ENCODE measurements at places on chromosomes 3 and 15.

GRCh38 chr3:42031808-42032480 is 59.2 kb upstream of the TRAK1 start:
- no peak for DNase-seq

DNA sequence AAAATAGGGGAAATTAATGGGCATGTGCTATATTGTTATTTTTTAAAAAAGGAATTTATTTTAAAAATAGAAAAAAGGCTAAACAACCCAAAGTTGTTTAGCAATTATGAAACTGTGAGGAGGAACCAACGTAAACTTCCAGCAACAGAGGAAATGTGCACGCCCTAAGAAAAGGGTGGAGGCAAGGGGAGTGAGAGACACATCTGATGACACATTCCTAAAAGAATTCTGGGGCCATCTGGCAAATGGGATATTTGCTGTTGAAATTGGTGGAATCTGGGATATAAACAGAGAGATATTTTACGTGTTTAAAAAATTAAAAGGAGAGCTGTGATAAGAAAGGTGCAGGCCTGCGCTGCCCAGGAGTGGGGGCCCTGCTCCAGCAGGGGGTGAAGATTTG is 50.8 kb upstream of the MUC13 start:
- DNase-seq: no peak

DNA sequence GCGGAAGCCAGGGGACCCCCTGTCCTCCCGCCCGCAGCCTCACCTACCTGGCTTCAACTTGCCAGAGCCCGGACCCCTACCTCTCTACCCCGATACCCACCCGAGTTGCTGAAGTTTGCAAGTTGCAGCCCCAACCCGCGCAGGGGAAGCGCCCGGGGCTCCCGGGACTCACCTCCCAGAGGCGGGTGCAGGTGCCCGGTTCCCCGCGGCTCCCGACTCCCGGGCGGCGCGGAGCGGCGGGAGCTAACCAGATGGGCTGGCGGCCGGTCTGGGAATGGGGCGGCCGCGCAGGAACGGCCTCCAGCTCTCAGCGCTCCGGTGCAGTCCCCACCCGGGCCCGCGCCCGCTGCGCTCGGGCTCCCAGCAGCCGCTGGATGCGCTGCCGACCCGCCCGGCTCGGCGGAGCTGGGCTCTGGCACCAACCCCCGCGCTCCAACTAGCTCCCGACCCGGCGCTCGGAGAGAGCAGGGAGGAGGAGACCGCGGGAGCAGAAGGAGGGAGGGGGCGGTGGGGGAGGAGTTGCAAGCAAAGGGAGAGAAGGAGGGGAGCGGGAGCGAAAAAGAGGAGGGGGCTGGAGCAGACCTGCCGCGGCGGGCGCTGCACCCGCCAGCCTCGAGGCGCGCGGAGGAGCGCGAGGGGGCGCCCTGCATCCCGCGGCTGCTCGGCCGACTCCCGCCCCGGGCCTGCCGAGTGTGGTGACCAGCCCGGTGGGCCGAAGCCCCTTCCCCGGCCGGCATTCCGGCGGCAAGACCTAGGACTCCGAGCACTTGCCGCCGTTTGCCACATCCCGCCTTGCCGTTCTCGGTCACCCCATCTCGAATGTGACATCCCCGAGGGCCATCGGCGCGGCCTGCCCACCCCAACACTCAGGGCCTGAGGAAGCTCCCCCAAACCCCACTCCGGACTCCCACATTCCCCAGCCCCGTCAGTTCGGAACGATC is at the start of gene SEMA5B:
Gene SEMA5B, minus strand, starts transcription at position 472 of the 941 bp plus-strand sequence. CDS start 66,500 bp downstream, outside the sequence.
- DNase-seq: no peak

GRCh38 chr15:47715856-47716445 is 1.4 kb upstream of the SEMA6D start:
- DNase-seq: no peak

- DNase-seq: peak; percentile 26
Observed at GRCh38 chr3:41424543-41425300, 225.4 kb downstream of the CTNNB1 start.

DNA sequence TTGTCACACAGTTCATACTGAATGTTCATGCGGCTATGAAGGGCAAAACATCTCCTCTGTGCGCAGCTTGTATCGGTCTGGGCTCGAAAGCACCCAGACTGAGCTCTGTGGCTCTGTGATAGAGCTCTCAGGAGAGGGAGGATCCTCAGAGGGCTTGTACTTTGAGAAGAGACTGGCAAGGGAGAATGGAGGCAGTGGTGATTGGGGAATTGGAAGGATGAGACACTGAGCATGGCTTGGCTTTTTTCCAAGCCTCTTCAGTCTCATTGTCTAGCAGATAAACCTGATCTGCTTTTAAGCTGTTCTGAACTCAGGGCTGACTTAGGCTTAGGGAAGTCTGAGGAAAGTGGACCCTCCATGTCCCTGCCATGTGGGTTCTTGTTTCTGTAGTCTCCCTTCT is 43.0 kb downstream of the RAD54L2 start:
- DNase-seq: no peak

DNA sequence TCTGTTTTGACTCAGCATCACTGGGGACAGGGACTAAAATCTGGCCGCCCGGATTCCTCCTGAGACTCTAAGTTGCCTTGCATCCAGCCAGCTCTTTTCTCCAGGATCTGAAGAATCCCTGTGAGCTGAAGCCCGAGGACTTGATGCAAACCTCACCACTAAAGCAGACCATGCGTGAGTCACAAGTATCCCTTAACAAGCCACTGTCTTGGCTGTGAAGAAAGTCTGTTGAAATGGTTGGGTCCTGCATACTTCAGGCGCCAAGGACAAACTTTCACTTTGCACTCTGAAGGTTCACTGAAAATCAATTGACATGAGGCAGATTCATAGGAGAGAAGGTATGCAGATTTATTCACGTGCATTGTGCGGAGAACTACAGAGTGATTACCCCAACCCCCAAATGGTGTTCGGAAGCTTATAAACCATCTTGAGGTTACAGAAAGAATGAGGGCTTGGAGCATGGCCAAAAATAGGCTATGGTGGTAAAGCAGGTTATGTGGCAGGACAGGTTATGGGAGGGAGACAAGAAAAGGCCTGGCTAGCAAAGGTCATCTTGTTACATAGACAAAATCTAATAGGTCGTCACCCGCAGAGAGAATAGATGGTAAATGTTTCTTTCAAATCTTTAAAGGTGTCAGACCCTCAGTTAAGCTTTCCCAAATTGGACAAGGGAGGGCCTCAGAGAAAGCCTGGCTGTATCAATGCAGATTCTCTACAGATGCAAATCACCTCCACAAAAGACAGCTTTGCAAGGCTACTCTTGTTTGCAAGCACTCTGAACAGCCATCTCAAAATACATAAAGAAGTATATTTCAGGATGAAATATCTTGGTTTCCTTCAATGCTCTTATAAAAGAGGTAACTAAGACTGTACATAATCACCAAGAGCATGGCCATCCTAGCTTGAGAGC is 126.3 kb upstream of the PLAAT1 start:
- DNase-seq: no peak

GRCh38 chr3:107822308-107822707 is 268.5 kb downstream of the CD47 start:
- no peak for DNase-seq

- DNase-seq: no peak
Observed at GRCh38 chr3:142088522-142088921, 60.8 kb downstream of the TFDP2 start.

DNA sequence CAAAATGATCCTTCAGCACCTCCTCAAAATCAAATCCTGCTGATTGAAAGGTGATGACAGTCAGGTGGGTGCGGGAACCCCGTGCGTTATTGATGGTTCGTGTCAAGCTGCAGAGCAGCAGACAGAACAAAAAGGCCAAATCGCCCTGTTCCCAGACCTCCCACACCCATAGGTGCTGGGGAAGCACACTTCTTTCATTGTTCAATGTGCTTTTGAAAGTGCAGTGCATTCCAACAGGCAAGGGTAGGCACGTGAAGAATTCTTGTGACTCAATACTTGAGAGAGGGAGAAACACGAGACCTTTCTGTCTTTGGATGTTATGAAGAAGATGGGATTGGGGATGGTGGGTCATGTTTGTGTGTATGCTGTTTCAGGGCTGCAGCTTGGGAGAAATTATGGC is 514.0 kb downstream of the MCTP2 start:
- DNase-seq: no peak

GRCh38 chr3:63429905-63430304 is 151.8 kb downstream of the SYNPR start:
- DNase-seq: no peak

- DNase-seq: no peak
Observed at GRCh38 chr3:174937478-174937877, 78.3 kb downstream of the NAALADL2 start.

DNA sequence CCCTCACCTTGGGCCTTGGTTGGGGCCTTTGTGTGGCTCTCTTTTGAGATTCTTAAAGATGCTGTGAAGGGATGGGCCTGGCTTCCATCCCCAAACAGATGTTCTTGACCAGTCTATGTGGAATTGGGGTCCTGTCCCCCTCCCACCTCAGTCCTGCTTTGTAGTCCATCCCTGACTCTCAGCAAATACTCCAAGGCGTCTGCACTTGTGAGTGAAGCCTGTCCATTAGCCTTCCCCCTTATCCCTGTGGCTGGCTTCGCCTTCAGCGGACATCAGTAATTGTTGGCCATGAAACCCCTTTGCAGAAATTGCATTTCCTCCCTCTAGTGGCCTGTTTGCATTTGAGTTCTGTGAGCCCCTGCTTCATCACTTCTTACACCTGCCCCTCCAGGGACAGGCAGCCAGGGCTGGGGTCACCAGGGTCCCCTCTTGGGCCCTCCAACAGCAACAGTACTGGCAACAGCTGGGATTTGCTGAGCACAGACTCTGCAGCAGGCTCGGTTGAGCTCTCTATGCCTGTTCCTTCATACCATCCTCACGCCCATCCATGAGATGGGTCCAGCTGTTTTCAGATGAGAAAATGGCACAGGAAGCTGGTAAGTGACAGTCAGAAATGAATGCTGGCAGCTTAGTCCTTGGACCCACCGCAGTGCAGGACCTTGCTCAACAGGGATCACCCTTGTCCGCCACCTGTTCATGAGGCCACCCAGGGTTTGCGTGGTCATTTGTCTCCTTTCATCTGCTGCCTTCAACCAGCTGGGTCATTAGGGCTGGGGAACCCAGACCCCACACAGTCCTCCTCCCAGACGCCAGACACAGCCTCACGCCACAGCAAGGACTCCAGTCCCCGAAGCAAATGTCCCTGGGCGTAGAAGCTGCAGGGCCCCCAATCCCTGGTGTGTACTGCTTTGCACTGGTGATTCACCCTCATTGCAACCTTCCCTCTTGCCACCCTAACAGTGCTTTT is 8.9 kb upstream of the LRRK1 start:
- no peak for DNase-seq

DNA sequence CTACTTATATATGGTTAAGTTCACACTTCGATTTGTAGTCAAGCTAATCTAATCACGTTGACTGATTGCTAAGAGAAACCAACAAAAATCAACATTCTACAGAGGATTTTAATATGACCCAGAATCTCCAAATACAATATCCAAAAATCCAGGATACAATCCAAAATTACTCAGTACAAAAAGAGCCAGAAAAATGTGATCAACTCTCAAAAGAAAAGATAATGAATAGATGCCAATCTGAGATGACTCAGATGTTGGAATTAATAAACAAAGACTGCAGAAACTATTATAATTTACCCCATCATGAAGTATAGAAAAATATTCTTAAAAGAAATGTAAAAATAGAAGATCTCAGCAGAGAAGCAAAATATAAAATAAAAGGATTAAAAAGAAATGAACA is 22.3 kb downstream of the HACL1 start:
- no peak for DNase-seq

- DNase-seq: no peak
Observed at GRCh38 chr15:80609512-80609946, 85.6 kb upstream of the ABHD17C start.

DNA sequence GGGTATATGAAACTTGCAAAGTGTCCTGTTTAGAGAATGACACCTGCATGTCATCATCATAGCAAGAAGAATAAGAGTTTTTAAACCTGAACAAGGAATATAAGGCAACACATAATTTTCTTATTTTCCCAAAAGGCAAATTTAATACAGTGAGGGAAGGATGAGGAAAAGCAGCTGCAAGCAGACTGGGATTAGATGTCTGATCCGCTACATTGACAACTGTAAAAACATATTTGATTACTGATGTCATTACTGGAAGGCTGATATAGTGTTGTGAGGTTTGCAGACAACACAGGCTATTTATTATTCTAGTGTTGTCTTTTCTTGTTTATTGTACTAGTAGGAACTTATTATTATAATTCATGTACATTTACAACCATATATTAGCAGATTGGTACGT is 528.7 kb downstream of the ZIC1 start:
- no peak for DNase-seq

DNA sequence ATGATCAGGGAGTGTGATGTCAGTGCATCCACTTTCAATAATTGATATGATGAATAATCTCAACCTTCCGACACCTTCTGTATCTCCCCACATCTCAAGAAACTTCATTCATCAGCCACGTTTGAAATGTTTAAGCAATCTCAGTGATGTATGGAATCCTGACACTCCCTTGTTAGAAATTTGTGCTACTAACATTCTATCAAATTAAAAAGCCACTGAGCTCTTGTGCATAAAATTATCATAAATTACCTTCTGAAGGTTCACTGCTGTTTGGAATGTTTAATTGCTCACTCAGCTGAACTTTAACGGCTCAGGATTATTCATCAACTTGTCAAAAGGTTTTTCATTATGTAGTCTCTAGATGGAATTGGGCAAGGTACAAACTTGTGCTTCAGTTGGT is 108.4 kb upstream of the DPH6 start:
- no peak for DNase-seq

DNA sequence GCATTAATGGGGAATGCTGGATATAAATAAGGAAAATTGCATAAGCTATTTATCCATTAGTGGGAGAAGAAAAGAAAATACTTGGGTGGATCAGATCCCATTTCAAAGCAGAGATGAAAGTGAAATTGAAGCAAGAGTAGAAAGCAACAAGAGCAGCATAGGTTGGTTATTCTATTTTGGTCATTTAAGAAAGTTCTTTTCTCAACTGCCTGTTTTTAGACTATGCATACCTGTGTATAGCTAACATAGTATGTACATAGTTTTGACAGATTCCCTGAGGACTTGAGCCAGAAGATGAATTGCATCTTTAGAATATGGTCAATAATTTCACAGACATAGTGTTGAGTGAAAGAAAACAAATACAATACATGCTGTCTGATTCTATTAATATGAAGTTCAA is 29.0 kb upstream of the DENND4A start:
- no peak for DNase-seq

DNA sequence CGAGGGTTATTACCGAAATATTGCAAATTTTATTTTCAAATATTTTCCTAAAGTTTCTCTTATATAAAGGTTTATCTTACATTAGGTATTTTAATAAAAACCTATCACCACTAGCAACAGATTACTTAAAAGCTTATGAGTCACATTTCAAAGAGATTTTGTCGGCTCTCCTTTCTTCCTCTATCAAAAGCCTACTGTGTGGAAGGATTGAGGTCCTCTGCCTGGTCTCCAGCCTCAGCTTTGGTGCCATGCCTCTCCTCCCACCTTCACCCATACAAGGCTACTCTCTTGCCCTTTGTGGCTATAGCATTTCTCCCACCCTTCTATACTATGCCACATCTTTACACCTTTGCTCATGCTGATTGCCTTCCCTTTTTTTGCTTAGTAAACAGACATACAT is 199.3 kb downstream of the TNIK start:
- no peak for DNase-seq
